ENCODE measurements at places on chromosomes 7 and 10.
A peak's percentile ranks its signal among the peaks of the same experiment; 100 is the strongest.

- DNase-seq = no peak
These were observed 1.5 kb downstream of the POLD2 start for GRCh38 chr7:44121761-44122420.

DNA sequence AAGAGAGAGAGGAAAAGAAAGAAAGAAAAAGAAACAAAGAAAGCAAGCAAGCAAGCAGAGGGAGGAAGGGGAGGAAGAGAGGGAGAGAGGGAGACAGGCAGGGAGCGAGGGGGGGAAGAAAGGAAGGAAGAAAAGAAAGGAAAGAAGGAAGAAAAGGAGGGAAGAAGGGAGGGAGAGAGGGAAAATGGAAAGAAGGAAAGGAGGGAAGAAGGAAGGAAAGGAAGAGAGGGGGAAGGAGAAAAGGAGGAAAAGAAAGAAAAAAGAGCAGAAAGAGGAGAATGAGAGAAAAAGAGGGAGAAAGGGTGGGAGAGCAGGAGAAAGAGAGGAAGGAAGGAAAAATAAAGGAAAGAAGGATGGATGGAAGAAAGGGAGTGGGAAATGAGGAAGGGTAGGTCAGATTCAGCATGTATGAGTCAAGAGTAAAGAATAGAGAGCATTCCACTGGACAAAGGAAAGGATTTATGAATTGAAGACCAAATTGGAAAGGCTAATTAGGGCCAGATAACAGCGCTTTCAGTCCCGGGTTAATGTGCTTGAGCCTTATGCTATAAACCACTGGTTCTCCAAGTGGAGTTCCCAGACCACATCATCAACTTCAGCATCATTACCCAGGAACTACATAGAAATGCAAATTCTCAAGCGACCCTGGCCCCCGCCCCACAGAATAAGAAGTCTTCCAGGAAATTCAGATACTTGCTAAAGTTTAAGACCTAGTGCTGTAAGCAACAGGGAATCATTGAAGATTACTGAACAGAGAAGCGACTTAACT is 85.1 kb downstream of the C10orf90 start:
- no peak for DNase-seq

DNA sequence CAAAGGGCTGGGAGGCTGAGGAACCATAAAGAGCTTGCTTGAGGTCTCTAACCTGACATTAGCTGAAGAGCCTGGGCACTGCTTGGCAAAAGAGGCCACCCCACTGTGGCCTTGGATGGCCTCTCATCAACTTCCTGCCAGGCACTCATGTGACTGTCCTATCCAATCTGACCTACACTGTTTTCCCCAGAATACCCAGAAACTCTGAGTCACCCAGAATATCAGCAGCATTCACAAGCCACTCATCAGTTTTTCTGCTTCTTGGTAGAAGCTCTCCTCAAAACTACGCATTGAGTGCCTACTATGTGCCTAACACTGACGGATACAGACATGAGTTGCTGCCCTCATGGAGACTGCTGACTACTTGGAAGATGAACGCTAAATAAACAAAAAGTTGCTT is 4.1 kb upstream of the NT5C2 start:
- no peak for DNase-seq

GRCh38 chr10:74439213-74439612 is 288.2 kb downstream of the ADK start:
- peak; percentile 71 for DNase-seq

- DNase-seq = no peak
These were observed 506 bp downstream of the MCM10 start for GRCh38 chr10:13161857-13162271.
